ENCODE measurements at places on chromosomes 5 and 9.

- DNase-seq, result no peak
Observed at GRCh38 chr5:171747061-171747859, 38.4 kb upstream of the SMIM23 start.

DNA sequence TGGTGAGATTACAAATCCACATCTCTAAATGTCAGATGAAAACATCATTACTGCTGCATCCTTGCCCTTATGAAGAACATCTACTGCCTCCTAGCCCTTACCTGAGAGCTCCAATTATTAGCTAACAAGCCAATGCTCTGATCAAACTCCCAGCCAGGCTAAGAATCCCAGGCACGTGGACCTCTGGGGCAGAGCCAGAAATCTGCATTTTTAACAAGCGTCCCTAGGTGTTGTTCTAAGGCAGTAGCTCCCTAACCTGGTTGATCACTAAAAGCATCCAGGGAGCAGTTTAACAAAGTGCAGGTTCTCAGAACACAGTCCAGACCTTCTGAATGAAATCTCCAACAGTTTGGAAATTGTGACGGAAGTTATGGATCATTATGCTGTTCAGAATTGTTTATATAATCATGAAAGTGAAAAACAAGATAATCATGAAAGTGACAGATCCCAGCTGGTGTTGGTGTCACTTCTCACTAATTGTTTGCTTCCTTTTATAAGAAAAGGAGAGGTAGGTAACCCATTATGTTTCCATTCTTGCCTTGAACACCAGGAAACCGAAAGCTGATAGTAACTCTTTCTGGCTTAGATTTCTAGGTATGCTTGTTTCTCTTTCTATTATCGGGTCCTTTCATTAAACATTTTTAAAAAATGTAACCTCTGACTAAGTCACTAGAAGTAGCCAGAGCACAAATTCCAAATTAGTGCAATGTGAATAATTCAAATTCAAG, 216.5 kb upstream of the NR4A3 start:
- no peak for DNase-seq

DNA sequence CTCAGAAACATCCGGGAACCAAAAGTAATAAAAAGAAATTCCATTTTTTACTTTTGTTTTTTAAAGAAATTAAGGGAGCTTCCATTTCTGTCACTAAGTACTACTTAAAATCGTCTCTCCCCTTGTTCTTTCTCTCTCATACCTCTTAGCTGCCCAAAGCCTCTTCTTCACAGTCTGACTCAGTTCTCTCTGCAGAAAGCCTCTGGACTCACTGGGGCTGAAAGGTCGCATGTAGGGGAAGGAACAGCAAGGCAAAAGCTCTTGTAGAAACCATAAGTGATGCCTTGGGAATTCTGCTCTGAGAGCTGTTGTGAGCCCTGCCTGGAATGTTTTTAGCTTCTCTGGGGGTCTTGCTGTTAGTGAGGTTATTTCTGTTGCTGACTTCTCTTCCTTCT, 100.8 kb upstream of the RANBP3L start:
- DNase-seq, result no peak

- no peak for DNase-seq
Observed at GRCh38 chr9:137665697-137666512, 47.1 kb downstream of the EHMT1 start.

DNA sequence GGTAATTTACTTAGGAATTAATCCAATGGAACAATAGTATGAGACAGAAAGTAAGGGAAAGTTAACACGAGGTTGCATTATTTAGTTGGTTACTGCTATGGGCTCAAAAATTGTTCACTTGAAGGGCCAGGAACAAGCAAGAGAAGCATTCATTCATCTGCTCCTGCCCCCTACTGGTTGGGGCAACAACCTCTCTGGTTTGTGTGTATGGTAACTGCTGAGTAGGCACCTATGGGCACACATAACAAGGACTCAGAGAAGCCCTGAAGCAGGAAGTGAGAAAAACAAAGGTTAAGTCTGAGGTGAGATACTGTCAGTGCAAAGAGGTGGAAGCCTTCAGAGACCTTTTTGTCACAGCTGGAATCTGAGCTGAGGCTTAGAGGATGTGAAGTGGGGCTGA, 34.4 kb upstream of the RANBP6 start:
- DNase-seq, result peak; percentile 32

DNA sequence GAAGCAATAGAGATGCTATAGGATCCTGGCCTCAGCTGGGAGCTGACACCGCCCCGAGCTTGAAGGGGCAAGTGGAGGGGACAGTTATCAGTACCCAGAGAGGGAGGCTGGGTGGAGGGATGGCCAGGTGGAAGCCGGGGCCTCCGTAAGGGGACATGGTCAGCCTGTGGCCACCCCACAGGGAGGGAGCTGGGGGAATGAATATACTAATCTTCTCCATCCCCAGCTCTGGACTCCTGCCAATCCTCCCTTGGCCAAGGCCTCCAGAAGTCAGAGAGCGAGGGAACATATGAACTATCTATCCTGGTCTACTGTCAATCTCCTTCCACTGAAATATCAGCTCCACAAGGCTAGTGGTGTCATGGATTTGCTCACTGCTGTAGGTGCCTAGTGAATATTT, 109.3 kb downstream of the BOD1 start:
- DNase-seq, result no peak

DNA sequence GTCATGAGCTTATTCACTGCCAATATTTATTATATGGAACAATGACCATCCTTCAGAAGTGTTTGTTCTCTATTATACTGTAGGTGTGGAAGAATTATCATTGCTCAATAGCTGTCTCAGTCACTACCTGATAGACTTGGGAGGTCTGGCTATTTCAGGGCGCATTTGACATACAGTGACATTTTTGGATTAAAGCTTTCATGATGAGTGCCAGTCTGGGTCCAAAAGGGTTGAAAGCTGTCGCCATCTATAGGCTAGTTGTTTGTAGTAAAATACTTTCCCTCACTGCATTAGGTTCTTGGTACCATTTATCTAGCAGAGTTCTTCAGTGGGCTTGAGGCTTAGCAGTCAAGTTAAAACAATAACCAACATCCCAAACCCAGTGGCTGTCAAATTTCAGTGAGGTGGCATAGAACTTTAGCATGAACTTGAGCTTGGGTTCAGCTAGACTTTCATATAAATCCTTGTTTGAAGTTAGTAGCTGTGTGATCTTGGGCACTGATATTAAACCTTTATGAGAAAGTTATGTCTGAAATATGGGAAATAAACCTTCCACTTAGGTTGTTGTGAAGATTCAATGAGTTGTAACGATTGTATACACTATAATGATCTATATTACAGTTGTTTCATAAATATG, 110.5 kb upstream of the CDKN2B start:
- DNase-seq, result no peak

GRCh38 chr9:133951265-133951664, 40.9 kb downstream of the VAV2 start:
- DNase-seq, result no peak

GRCh38 chr9:90340421-90340820, 302.2 kb downstream of the DIRAS2 start:
- DNase-seq, result no peak

- DNase-seq, result no peak
Observed at GRCh38 chr5:17222664-17223063, 5.2 kb downstream of the BASP1 start.
